ENCODE measurements at places on chromosomes 4 and X. TPM values are rescaled to one million over a fixed set of nuclear protein-coding genes. Genes with fewer than 3 reads are reported as not detected.

Gene ESX1
- total RNA-seq, result 1.6 TPM

Gene NHSL2
- total RNA-seq, result not detected

Gene ACE2
- total RNA-seq, result 3.4 TPM

Gene CXCL3
- not detected for total RNA-seq

Gene CTAG1B
- total RNA-seq, result not detected

Gene ZNF280C
- 7.8 TPM for total RNA-seq

Gene POU3F4
- not detected for total RNA-seq

Gene HELT
- total RNA-seq, result not detected

Gene KCNE5
- total RNA-seq, result 0.90 TPM

Gene CLOCK
- 19.4 TPM for total RNA-seq

Gene NKRF
- 25.7 TPM for total RNA-seq

Gene RAI2
- total RNA-seq, result not detected

Gene SCML1
- 6.6 TPM for total RNA-seq

Gene FOXP3
- not detected for total RNA-seq

Gene FOXO4
- total RNA-seq, result 29.3 TPM
